ENCODE measurements at places on chromosomes 2 and 18.

DNA sequence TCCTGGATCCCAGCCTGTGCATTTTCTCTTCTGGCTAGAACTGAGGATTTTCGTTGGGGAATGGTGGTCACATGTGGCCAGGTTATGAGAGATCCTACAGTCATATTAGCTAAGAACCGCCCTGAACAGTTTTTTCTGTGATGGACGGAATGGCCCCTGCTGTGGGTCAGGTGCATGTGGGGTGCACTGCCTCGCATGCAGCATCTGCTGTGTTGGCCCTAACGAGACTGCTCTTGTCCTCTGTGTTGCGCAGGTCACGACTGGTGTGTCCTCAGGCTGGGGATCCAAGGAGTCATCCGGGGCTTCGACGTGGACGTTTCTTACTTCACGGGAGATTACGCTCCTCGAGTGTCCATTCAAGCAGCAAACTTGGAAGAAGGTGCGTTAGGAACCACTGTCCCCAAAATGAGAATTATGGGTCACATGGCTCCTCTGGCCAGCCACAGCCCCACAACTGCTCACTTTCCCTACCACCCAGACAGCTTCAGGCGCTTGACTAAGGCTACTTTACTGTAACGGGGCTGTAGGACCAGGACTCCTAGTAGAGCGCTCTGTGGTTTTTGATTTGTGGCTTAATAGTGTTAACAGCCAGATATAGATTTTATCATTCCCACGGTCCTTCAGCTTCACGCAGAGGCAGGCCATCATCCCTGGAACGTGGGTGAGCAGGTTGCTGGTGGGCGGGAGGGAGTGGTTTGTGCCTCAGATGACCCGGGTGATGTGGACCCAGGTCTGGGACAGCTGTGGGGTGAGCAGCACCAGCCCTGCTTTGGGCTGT is 21.8 kb downstream of the ALLC start:
- no peak for DNase-seq

- DNase-seq: no peak
These were observed 172.3 kb downstream of the CELF4 start for GRCh38 chr18:37393221-37393827.

DNA sequence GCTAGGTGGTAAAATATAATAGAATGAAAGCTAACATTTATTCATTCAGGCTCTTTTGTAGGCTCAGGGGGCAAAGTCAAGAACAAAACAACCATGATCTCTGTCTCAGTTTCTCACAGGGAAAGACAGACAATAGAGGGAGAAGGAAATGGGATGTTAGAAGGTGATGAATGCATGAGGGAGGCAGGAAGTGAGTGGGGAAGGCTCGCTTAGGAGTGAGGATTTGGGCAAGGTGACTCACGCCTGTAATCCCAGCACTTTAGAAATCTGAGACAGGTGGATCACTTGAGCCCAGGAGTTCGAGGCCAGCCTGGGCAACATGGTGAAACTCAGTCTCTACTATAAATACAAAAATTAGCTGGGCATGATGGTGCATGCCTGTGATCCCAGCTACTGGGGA is 88.4 kb downstream of the CTIF start:
- no peak for DNase-seq

DNA sequence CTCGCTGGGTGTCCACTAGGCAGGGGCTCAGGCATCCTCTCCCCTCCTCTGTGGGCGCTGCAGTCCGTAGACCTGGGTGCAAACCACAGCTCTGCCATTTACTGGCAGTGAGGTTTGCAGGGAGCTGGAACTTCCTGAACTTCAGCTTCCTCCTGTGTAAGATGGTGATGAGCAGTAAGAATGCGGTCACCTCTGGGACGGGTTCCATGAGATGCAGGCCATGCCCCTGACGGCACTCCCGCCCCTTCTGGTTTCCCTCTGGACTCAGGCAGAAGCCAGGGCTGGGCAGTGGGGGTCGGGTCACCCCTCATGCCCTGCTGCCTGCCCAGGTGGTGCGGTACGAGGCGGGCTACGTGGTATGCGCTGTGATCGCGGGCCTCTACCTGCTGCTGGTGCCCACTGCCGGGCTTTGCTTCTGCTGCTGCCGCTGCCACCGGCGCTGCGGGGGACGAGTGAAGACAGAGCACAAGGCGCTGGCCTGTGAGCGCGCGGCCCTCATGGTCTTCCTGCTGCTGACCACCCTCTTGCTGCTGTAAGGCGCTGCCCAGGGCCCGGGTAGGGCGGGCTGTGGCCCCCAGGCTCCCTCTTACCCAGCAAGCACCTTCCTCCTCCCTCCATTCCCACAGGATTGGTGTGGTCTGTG is 1.5 kb downstream of the PROM2 start:
- no peak for DNase-seq

- no peak for DNase-seq
These were observed 166.3 kb downstream of the C1D start for GRCh38 chr2:67896476-67896875.

Data from NCI-H510A (cell line).